Activated CD4-positive, alpha-beta T cell treated with anti-CD3 and anti-CD28 coated beads for 24 hours (primary cell): ENCODE measurements at places on chromosomes 16 and 17.

DNA sequence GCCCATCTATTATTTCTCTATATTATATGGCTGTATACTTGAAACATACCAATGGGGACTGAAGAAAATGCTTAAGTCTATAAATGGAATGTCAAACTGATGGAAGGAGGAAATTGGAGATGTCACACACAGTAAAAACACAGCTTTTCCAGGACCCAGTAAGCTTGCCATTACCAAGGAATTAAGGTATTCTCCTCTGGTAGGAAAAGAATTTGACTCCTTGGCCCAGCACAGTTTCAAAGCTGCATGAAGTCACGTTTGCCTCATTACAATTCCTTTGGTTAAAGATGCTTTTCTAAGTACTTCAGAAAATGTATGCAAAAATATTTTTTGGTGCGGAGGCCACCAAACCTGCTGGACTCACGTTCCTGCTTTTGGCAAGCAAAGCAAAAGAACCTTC is 48.5 kb downstream of the CDH13 start:
- no peak for DNase-seq

DNA sequence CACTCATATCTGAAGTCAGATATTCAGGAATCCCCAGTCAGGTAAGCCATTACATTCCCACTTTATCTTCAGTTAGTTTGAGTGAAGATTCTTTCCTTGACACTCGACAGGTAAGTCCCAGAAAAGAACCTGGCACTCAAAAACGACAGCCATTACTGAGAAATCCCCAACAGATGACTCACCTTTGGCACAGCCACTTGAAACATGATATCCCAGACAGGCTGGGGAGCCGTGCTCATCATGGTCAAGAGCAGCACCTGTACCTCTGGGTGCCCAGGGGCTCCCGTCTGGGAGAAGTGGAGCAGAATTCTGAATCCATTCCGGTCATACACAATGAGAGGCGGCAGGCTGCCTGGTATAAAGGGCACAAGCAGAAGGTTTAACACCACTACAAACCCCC is 16.8 kb upstream of the COG7 start:
- DNase-seq: no peak

DNA sequence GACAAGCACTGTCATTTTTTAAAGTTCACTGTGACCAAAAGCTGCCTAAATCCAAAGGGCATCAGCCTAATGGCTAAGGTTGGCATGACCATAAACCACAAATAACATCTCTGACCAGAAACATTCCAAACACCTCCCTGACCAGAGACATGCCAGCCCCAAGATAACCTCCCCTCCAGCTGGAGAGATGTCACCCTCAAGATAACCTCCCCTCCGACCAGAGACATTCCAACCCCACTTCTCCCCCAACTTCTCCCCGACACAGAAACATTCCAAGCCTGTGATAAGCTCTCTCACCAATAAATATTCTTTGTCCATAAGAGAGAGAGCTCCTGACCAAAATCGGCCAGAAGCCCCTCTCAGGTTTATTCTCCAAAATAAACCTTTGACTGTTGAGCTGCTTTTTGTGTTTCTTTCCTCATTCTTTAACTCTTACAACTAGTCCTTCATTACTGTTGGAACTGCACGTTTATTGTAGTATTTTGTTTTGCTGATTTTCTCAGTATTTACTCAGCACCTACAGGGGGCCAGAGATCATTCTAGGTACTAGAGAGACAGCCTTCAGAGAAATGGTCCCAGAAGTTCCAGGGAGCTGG is 325.6 kb downstream of the SLC39A11 start:
- no peak for DNase-seq

- DNase-seq: no peak
These were observed 24.4 kb downstream of the UBE2O start for GRCh38 chr17:76428511-76428910.
